ENCODE measurements at places on chromosomes 2 and 18.
A peak's percentile ranks its signal among the peaks of the same experiment; 100 is the strongest.

GRCh38 chr2:54830546-54830945 lies 107.1 kb downstream of the EML6 start:
- DNase-seq, result no peak

- DNase-seq, result no peak
Observed at GRCh38 chr2:159612255-159612901, 4.0 kb downstream of the BAZ2B start.

DNA sequence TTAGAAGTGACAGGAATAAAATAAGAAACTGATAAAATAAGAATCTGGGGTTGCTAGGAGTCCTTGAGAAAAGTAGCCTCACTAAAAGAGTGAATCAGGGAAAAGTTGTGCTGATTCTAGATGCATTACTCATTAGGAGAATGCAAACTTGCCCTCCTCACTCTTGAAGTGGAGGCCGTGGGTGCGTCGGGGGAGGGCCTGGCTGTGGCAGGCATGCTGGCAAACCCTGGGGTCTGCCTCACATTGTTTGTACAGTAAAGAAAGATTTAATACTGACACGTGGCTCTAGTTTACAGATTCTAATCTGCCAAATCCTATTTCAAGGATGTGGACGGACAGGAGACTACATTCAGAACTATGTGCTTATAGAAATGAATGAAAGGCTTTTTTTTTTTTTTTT lies 41.9 kb downstream of the TANC1 start:
- DNase-seq, result no peak

DNA sequence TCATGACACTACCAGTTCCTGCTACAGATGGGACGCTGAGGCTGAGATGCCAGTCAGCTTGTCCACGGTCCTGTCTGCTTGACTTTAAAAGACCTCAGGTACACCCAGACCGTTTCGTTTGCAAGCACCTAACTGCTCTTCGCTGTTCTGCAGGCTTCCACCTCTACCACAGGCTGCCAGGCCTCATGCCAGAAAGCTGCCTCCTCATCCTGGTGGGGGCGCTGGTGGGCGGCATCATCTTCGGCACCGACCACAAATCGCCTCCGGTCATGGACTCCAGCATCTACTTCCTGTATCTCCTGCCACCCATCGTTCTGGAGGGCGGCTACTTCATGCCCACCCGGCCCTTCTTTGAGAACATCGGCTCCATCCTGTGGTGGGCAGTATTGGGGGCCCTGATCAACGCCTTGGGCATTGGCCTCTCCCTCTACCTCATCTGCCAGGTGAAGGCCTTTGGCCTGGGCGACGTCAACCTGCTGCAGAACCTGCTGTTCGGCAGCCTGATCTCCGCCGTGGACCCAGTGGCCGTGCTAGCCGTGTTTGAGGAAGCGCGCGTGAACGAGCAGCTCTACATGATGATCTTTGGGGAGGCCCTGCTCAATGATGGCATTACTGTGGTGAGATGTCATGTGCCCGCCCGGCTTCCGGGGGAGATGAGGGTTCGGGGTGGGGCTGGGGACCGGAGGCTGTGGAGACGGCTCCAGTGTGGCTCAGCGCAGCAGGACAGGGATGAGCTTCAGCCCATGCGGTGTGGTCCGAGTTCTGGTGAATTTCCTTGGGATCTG lies 5.9 kb downstream of the SLC9A4 start:
- no peak for DNase-seq

- no peak for DNase-seq
Observed at GRCh38 chr2:100953406-100954043, 48.6 kb upstream of the RPL31 start.

DNA sequence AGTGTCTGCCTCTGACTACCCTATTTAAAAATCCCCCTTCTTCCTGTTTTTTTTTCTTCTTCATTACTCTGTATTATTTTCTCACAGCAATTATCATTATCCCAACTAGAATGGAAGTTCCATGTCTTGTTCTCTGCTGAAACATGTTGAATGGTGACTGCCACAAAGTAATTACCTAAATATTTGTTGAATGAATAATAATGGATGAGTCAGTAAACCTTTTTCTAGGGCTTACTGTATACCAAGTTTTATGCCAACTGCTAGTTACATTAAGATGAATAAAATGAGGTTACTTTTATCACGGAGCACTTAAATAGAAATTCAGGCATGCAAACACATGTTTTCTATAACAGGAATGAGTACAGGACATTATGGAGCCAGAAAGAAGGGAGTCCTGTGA lies 490.6 kb downstream of the THSD7B start:
- no peak for DNase-seq

DNA sequence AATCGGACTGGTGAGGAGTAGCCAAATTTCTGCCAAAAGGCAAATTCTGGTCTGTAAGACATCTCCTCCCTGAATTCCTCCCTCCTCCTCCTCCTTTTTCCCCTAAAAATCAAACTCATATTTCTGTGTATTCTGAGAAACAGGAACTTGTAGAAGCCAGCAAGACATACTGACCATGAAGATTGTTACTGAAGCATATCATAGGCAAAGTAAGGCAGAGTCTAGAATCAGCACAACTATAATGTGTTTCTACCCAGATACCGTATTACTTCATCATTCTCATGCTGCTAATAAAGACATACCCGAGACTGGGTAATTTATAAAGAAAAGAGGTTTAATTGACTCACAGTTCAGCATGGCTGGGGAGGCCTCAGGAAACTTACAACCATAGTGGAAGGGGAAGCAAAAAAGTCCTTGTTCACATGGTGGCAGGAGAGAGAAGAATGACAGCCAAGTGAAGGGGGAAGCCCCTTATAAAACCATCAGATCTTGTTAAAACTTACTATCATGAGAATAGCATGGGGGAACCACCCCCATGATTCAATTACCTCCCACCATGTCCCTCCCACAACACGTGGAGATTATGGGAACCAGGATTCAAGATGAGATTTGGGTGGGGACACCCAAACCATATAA lies 24.9 kb upstream of the EPC2 start:
- DNase-seq, result no peak

- DNase-seq, result no peak
Observed at GRCh38 chr2:33634261-33634910, 35.3 kb upstream of the FAM98A start.

DNA sequence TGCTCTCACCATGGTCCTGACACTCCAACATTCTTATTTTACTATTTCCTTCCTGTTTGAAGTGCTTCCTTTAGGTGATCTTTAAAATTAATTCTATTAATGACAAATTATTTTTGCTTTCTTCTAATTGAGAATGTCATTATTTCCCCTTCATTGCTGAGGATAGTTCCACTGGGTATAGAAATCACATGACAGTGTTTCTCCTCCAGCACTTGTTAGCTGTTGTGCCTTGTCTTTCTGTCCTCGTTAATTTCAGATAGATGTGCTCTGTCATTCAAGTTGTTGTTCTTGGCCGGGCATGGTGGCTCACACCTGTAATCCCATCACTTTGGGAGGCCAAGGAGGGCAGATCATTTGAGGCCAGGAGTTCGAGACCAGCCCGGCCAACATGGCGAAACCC lies 321.0 kb upstream of the RAB6C start:
- DNase-seq, result no peak

- DNase-seq, result no peak
Observed at GRCh38 chr2:102112692-102113665, 29.6 kb upstream of the IL1R1 start.

GRCh38 chr2:143473216-143473615 lies 344.0 kb downstream of the ARHGAP15 start:
- DNase-seq, result no peak

DNA sequence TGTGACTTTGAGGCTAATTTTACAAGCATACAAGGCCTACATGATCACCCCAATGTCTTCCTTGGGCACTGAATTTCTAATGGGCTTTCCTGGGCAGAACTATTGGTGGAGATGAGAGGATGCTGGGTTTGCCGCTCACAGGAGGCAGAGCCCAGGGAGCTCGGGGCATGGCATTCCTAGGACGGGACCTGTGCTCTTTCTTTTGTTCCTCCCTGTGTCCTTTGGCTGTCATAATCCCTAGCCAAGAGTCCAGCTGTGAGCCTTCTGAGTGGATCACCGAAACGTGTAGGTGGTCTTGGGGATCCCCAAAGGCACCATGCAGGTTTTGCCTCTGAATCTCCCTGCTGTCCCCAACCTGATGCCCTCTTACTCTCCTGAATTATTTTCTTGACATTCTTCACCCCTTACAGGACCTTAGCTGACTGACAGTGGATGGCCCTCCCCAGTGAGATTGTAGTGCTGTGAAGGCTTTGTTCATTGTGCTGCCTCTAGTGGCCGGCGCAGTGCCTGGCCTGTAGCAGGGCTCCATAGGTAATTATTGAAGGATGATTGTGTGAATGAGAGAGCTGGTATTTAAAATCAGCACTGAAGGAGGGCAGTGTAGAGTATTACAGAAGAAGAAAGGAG lies 221.9 kb downstream of the ZNF407 start:
- DNase-seq, result no peak

DNA sequence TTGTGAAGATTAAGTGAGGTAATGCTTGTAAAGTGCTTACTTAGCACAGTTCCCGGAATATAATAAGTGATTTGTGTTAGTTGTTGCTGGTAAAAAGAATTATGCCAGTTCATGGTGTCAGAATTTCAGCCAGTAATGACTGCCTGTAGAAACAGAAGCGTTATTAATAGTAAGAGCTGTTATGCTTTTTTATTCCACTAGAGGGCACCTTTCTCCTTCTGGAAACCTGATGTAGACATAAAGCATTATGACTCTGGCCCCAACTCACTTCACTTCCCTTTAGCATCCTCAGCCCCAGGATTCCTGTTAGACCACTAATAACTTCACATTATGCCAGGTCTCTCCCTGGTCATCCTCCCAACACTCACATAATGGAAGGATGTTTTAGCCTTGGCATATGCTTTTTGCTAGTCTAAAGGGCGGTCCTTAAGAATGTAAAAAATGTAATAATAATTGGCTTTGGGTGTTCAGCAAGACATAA lies 34.9 kb downstream of the C18orf54 start:
- peak; percentile 45 for DNase-seq

- DNase-seq, result no peak
Observed at GRCh38 chr2:27323596-27324285, 844 bp upstream of the MPV17 start.

- no peak for DNase-seq
Observed at GRCh38 chr2:21633911-21634310, 510.1 kb downstream of the TDRD15 start.

GRCh38 chr2:229129738-229130371 lies 141.2 kb downstream of the PID1 start:
- DNase-seq, result no peak

DNA sequence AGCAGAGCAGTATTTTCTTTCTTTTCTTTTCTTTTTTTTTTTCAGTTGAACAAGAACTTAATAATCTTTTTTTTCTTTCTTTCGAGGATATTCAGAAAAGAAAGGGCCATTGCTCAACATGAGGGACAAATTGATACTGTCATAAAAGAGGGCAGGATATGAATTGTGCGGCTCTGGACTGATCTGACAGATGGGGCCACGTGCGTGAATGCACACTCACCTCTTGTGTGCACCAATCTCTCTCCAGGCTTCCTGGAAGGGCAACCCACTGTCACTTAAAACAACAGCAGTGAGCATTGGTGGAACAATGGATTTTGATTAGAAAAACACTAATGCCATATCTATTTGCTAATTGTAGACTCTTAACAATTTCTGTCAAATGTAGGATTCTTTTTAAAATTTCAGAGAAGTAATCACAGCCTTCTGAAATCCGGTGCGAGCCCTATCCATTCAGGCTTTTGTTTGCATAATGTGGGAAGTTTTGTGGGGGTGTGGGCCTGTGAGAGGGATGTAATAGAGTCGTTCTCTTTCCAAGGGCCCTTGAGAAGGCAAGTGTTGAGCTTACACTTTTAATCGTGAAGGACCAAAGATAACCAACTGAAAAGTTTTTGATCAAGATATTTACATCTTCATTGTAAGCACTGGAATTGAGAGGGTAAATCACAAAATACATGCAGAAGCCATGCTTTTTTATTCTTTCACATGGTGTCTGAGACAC lies 298.8 kb downstream of the SP3 start:
- DNase-seq, result no peak

- no peak for DNase-seq
Observed at GRCh38 chr18:47800248-47800647, 130.2 kb downstream of the SMAD2 start.

GRCh38 chr2:144583741-144584453 lies 64.0 kb upstream of the ZEB2 start:
- DNase-seq, result no peak

- DNase-seq, result no peak
Observed at GRCh38 chr18:75107931-75108276, 101.0 kb downstream of the PTGR3 start.

DNA sequence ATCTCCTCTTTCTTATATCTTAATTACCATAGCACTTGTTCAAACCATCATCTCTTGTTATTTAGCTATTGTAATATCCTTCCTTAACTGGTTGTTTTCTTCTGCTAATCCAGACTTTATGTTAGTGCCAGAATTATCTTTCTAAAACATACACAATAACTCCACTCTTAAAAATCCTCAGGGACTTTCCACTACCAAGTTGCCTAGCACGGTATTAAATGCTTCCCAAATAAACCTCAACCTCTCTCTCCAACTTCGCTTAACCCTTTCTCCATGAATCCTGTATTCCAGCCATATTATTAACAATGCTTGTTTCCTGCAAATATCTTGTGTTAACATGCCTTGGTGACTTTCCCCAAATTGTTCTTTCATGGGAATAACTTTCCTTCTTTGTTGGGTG lies 84.5 kb downstream of the FAM228A start:
- DNase-seq, result no peak

DNA sequence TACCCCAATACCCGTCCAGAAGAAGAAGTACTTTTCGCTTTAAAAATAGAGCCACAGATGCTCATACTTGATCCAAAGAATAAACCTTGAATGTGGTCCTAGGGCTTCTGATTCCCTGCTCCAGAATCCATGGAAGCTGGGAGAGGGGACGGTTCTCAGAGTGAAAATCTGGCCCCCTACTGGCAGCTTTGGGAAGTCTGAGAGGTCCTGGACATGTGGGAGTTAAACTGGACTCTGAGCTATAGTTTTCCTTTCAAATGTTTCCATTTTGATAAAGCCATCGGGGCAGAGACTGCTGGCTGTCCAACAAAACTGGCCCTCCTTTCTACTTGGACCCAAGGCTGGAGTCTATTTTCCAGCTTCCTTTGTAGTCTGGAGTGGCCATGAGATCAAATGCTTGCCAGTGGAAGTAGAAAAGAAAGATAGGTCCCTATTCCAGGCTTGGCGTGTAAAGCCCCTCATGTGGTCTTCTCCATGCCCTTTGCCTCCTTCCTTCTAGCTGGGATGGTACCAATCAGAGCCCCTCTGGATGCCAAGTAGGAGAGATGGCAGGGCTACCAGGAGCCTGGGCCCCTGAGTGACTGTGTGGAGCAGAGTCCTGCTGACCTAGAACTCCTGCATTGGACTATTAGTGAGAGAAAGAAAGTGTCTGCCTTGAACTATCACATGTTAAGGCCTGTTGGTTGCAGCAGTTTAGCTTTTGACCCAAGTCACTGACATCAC lies 37.7 kb upstream of the TBC1D8 start:
- DNase-seq, result no peak

- DNase-seq, result no peak
Observed at GRCh38 chr2:607172-607571, 70.0 kb downstream of the TMEM18 start.

- DNase-seq, result peak; percentile 39
Observed at GRCh38 chr2:205731583-205731981, 49.3 kb downstream of the NRP2 start.

- no peak for DNase-seq
Observed at GRCh38 chr2:75133621-75134570, 65.4 kb downstream of the TACR1 start.
